ENCODE measurements at places on chromosomes 6 and 20. TPM values are rescaled to one million over a fixed set of nuclear protein-coding genes. Genes with fewer than 3 reads are reported as not detected.
A peak's percentile ranks its signal among the peaks of the same experiment; 100 is the strongest.

DNA sequence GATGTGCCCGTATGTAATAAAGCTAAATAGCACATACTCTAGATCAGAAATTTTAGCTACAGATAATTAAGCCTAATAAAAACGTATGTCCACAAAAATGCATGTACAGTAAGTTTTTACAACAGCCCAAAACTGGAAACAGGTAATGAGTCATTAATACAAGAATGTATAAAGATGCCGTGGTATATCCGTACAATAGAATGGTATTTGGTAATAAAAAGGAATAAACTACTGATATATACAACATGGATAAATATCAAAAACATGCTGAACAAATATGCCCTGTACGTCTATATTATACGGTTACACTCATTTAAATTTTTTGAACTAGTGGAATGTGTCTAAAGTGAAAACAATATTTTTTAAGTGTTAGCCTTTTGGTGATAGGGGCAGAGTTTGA, 128.2 kb upstream of the ADGRB3 start:
- ATAC-seq: no peak

The PLCB1 gene
- 84.6 TPM for total RNA-seq

The ADAT2 gene
- 4.3 TPM for total RNA-seq

GRCh38 chr6:2636672-2637071, 114.0 kb downstream of the MYLK4 start:
- ATAC-seq: no peak

DNA sequence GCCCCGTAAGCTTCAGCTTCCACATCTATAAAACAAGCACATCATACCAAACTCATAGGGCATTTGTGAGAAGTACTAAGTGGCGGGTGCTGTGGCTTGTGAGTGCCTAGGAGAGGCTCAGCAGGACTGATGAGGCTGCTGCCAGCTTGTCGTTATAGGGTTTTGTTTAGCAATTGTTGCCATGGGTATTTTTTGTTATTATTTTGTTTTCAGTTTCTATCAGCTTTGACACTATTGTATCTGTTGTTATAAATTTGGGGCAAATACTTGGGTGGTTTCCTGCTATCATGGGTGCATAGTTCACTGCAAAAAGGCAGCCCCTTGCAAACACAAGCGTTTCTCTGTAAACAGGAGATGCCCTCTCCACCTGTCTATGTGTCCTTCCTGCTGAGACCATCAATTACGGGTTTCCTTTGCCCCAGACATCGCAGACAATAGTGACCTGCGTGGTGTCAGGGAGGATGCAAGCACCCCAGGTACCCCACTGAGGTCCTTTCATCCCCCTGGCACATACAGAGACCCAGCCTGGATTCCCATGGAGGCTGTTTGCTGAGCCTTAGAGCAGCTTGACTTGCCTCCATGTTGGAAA, 3.1 kb upstream of the CCDC167 start:
- ATAC-seq: no peak

- ATAC-seq: no peak
Measured at GRCh38 chr6:25537349-25538018, 114.5 kb upstream of the SCGN start.

- no peak for ATAC-seq
Measured at GRCh38 chr20:64005394-64005793, 24.5 kb downstream of the PRPF6 start.

The ETV7 gene
- not detected for total RNA-seq

DNA sequence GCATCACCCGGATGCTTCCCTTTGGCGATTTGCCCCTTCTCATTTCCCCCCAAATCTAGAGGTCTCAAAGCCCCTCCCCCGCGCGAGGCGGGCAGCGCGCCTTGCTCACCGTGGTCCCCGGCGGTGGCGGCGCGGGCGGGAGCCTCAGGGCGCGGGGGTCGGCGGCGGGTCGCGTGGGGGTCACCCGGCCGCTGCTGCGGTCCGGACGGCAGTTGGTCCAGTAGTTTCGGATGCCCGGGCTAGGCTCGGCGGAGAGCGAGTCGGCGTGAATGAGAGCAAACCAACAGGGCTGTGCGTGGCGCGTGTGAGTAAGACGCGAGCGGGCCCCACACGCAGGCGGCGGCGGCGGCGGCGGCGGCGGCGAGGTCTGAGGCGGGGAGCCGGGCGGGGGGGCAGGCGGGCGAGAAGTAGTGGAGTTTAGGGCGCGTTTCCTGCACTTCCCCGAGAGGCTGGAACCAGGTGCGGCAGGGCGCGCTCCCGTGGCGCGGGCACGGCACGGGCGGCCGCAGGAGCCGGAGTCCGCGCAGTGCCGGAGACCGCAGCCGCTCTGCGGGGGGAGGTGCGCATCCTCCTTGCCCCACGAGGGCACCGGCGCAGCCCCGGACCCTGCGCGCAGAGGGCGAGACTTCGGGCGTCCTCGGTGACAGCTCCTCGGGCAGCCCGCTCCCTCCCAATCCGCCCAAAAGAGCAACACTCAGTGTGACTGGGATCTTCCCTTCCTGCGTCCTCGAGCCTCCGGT, 567 bp downstream of the HS3ST5 start:
- ATAC-seq: peak; percentile 16

DNA sequence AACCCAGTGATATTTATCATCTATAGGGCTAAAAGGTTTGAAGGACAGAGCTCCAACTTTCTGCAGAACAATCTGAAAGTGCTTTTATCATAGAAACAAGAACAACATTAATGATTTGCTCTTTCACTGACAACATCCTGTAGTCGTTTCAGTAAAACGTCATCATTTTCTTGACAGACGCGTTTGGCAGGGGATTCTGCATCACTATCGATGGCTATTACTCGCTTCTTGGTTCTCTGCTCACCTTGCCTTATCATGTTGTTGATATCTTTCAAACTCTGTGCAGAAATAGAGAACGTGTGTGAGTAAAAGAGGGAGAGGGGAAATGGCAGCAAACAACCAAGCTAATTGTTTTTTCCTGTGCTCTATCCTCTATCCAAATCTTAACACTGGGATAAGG, 47.1 kb upstream of the SAMHD1 start:
- ATAC-seq: no peak

- ATAC-seq: no peak
Measured at GRCh38 chr20:29687438-29687837, 1570.0 kb upstream of the DEFB115 start.

The FBXO9 gene
- total RNA-seq: 39.8 TPM

The SLC17A2 gene
- not detected for total RNA-seq

GRCh38 chr20:40663991-40664880, 24.8 kb downstream of the MAFB start:
- no peak for ATAC-seq

DNA sequence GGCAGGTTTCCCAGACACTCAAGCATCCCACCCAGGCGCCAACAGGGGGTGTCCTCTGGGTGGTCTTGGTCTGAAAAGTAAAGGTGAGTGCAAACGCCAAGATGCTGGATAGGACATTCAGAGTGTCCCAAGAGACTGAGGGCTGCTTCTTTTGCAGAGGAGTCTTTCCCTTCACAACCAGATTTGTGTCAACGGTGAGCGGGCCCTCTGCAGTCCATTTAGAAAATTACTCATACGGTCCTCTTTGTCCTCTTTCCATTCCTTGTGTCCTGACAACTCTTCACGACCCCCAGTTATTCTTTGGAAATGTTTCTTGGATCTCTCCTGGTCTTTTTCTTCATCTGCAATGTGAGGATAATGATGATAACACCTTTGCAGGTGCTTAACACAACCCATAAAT, 257.8 kb downstream of the CDC5L start:
- no peak for ATAC-seq

DNA sequence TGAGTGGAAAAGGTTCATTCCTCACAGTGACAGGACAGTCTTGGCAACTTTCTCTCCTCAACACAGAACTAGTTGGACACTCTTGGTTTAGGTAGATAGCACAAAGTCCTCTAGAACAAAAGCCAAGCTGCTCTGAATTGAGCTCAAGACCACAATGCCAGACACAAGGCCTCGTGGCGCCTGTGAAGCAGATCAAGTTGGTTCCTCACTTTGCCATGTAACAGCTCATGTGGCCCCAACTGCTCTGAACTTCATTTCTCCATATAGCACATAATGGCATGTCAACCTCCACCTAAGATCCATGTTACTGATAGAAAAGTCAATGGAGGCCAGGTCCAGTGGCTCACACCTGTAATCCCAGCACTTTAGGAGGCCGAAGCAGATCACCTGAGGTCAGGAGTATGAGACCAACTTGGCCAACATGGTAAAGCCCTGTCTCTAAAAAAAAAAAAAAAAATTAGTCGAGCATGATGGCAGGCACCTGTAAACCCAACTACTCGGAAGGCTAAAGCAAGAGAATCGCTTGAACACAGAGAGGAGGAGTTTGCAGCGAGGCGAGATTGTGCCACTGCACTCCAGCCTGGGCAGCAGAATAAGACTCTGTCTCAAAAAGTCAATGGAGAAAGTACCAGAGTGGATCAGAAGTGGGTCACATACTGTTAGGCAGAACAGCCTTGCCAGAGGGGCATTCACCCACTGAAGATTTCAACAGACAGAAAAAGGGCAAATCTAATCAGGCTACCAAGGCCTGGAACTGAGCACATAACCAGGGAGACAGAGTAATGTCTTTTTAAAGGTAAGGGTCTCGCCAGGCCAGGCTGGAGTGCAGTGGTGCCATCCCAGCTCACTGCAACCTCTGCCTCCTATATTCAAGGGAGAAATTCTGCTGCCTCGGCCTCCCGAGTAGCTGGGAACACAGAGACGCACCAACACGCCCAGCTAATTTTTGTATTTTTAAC, 21.2 kb downstream of the ROMO1 start:
- no peak for ATAC-seq

GRCh38 chr6:130189531-130190397, 33.0 kb downstream of the SAMD3 start:
- no peak for ATAC-seq

- no peak for ATAC-seq
Measured at GRCh38 chr6:4678506-4679300, 97.5 kb upstream of the CDYL start.

DNA sequence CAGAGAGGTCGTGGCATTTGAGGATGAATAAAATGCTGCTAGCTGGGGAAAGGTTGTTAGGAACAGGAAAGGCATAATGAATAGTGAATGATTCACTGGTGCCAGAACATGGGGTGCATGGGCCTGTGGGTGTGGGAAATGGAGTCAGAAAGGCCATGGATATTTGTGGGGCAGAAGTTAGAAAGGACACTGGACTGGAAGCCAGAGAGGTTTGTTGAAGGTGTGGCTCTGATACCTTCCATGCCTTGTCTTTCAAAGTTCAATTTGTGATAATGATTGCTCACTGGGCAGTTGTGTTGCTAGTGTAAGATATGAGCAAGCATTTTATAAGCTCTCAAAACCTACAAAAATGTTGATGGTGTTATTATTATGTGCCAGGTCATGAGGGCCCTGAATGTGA, 32.7 kb downstream of the LRRC1 start:
- ATAC-seq: no peak

DNA sequence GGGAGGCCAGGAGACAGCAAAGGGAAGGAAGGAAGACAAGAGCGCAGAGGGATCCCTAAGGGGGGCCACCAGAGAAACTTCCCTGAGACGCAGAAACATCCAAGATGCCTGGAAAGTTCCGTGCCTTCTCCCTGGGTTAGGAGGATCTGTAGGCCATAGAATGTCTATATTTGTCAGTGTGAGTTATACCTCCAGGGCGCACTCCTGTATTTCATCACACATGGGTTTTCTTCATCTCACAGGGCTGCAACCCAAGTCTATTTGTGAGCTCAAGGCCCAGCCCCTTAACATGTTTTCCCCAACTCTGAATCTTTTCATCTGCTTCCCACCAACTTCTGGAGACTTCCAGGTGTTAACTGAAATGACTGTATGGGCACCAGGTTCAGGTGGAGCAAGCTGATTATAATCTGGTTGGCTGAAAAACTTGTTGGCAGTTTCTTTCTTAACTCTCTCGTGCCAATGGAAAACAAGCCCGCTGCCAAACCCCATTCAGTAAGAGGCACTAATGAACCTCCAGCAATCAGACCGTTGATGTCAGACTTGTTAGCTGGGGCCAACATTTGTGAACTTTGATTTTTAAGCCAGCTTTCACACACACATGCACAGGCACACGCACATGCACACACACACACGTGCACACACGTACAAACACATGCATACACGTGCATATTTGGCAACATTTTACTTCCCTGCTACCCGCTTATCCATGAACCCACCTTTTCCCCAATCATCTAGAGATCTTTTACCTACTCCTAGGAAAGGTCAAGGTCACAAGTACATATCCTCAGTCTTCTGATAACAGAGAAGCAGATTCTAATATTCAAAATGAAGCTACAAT, 247.5 kb upstream of the GMDS start:
- ATAC-seq: no peak

The RNASET2 gene
- total RNA-seq: 15.4 TPM

The NKX2-4 gene
- total RNA-seq: 0.15 TPM

The FOXS1 gene
- total RNA-seq: 1.0 TPM

DNA sequence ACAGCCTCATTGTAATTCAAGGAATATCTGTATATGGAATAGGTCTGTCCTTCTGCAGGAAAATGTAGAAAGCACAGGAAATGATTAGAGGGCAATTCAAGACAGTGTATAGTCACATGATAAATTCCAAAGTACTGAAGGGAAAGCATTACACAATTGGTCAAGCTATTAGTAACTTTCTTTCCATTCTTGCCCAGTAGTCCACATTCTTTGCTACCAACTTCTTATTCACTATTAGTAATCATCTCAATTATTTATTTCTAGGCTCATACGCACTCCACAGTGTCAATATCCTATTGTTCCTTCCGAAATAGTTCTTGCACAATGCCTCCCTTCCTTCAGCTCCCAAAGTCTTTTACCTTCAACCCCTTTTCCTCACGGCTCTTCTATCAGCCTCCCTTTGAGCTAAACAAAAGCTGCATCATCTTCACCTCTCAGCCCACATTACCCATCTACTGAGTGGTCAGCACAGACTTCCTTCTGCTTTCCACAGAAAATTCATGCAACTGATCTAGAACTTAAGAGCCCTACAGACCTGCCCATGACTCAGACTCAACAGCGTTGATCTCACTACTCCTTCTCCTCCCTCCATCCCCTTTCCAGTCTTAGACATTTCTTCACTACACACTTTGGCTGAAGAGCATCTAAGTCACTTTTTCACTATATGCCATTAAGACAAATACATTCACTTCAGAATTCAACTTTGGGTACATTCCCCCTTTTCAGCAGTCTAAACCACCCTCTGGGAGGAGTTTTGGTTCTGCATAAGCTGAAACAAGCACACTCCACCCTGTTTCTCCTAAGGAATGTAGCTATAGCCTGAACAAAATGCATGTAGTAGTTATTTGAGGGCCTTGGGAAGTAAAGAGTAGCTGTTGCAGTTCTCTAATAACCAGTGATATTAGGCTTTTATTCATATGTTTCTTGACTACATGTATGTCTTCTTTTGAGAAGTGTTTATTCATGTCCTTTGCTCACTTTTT, 157.9 kb downstream of the KIF16B start:
- peak; percentile 47 for ATAC-seq

The INSM1 gene
- 5.2 TPM for total RNA-seq

The ARMH2 gene
- not detected for total RNA-seq

The SAMD10 gene
- total RNA-seq: 4.9 TPM

The ACOT8 gene
- 34.2 TPM for total RNA-seq

DNA sequence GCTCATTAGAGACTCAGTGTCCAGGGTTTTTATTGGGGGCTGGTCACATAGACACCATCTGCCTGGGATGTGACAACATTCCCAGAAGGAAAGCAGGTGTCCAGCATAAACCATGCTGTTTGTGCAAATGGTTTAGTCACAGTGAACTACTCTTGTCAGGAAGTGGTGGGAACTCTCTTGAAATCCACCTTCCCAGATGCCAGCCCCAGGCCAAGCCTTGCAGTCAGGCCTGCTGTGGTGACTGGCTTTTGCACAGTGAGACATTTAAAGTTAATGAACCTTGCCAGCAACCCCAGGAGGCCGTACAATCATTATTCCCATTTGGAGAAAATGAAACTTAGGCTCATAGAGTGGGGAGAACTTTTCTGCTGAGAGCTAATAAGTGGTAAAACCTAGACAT, 242.5 kb upstream of the KCNG1 start:
- ATAC-seq: no peak

GRCh38 chr6:117938311-117938995, 31.4 kb downstream of the SLC35F1 start:
- peak; percentile 27 for ATAC-seq
